ENCODE measurements at places on chromosomes 6 and 20.

- DNase-seq: no peak
These were observed 289.9 kb upstream of the ZFP64 start for GRCh38 chr20:52481443-52481842.

GRCh38 chr20:17946572-17947473 lies 21.8 kb downstream of the SNX5 start:
- DNase-seq: no peak

- DNase-seq: no peak
These were observed 36.5 kb downstream of the SYNJ2 start for GRCh38 chr6:158018041-158018771.

GRCh38 chr6:149856256-149856994 lies 7.7 kb downstream of the LRP11 start:
- DNase-seq: no peak

GRCh38 chr6:118548136-118548535 lies at the start of gene PLN:
TSS of gene PLN (plus strand) at chr6:118548296. CDS start at chr6:118558922, 10,626 bp downstream.
- DNase-seq: no peak

- DNase-seq: no peak
These were observed 4.8 kb upstream of the ADGB start for GRCh38 chr6:146593986-146594385.

GRCh38 chr20:63567386-63568169 lies 6.5 kb downstream of the HELZ2 start:
- DNase-seq: no peak

DNA sequence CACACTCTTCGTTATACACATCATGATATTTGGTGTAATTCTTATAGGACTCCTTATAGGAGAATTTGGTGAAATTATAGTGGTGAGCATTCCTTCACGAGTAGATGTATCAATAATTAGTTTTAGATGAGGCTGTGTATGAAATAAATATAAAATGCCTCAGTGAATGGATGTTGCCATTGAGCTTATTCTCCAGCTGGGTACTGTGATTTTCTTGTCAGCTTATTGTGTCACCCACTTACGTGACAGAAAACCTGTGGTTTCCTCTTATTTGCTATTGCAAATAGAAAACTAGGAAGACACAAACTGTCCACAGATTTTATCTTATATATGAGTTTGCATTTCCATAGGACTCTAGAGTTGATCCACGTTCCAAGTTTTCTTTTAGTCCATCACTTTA lies 439.9 kb upstream of the RNF217 start:
- DNase-seq: no peak

DNA sequence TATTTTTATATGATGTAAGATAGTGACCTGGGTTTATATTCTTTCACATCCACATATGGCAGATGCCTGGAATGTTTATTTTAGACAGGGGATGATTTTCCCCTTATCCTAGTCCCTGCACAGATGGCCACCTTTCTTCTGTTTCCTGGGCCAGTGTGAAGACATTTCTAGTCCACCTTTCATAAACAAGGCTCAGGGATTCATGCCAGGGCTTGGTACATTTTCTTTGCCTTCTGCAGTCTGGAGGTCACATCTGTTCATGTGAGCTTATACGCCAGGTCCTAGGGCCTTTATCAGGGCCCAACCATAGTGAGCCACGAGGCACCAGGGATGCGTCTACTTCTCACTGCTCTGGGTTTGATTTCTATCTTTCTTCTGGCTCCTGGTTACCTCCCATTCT lies 38.0 kb upstream of the ERVFRD-1 start:
- no peak for DNase-seq

DNA sequence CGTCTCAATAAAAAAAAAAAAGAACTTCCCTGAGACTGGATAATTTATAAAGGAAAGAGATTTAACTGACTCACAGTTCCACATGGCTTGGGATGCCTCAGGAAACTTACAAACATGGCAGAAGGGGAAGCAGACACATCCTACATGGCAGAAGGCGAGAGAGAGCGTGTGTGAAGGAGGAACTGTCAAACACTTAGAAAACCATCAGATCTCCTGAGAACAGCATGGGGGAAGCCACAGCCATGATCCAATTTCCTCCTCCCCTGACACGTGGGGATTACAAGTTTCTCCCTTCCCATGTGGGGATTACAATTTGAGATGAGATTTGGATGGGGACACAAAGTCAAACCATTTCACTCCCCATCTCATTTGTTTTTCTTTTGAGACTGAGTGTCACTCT lies 46.6 kb upstream of the TFAP2C start:
- DNase-seq: no peak

DNA sequence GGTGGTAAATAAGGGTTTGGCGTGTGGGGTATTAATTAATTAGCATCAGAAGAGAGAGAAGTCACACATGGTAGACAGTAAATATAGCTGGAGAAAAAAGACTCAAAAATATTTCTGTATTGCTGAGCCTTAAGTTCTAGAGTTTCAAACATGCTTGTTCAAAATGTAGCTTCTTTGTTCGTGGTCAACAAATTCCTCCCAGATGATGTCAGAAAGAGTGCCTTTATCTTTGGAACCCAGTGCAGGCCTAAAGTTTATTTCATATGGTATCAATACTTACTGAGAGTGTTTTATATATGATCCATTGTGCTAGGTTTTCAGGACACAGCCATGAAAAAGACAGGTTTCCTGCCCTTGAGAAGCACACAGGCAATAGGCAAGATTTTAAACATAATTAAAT lies 18.3 kb downstream of the MARCKS start:
- DNase-seq: no peak

- DNase-seq: no peak
These were observed 349.9 kb downstream of the ZFAND3 start for GRCh38 chr6:38169221-38169976.

GRCh38 chr6:12594530-12594893 lies 122.1 kb upstream of the PHACTR1 start:
- no peak for DNase-seq

- no peak for DNase-seq
These were observed 3.5 kb upstream of the ACAT2 start for GRCh38 chr6:159758031-159759001.

DNA sequence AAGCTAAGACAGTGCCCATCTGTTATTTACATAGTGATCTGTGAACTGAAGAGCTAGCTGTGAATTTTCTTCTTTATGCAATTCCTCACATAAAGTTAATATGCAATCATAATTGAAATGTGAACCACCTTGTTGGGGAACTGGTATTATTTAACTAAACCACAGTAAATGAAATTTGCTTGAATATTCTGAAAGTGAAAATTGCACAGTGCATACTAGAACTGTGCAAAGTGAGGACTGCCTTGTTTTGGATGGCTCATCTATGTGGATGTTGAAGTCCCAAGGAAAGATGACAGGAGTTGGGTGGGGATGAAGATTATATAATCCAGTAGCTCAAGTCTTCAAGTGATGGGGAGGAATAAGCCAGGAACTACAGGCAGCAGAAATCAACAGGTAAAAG lies 5.7 kb upstream of the PHF10 start:
- no peak for DNase-seq

GRCh38 chr6:76221525-76221924 lies 149.1 kb upstream of the IMPG1 start:
- DNase-seq: no peak

DNA sequence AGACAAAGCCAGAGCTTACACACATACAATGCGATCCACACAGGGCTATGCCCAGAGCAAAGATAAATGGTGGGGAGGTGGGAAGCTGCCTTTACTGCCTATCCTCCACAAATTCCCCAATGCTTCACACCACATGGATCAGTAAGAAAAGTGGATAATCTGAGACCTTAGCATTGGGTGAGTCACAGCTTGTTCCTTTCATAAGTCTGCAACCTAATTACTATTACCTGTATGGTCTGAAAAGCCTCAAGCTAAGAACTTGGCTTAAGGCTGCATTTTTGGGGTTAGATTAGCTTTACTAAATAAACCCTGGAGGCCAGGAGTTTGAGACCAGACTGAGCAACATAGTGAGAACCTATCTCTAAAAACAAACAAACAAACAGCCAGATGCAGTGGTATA lies 66.0 kb upstream of the BTBD3 start:
- DNase-seq: no peak

DNA sequence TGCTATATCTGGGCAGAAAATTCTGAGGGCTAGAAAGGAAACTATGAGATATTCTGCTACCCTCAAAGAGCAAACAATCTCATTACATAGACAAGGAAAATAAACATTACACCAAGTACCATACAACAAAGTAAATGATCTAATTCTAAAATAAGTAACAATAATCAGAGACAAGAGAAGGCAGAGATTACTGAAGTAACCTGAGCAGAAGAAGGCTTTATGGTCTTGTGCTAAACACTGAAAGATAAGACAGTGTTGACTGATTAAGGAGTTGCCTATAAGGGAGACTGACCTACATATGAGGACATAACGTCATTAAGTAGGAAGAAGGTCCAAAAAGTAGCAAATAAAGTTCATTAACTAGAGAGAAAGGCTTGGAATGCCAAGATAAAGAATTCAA lies 134.2 kb downstream of the MTFR2 start:
- no peak for DNase-seq

DNA sequence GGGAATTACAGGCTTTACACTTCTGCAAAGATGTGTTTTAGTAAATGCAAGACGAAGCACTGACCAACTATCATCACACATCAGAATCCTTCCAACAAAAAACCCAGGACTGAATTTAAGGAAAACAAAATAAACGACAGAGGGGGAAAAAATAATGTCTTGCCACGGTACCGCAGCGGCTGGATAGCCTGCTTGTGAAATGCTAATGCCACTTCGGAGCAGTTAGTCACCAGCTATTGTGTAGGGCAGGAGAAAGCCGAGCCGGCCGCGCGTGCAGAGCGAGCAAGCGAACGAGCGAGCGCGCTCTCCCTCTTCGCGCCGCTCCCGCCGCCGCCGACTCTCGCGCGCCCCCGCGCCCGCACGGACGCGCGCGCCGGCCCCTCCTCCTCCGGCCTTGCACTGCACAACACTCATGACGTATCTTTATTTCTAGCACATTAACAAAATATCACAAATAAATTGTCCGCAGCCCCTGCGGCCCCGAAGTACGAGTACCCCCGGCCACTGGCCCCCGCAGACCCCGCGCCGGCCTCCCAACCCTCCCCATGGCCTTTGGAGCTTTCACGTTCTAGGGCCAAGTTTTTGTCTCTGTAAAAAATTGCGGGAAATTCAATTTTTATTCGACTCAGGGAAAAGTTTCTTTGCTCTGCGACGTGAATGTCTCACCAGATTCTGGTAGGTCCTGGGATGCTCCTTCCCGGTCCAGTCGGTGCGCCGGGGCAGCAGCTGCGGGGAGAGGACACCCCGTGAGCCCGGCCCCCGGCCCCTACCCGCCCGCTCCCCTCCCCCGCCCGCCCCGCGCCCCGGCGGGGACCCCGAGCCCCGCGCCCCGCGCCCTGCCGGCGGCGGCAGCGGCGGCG lies 1.0 kb downstream of the PHIP start:
- peak; percentile 84 for DNase-seq

DNA sequence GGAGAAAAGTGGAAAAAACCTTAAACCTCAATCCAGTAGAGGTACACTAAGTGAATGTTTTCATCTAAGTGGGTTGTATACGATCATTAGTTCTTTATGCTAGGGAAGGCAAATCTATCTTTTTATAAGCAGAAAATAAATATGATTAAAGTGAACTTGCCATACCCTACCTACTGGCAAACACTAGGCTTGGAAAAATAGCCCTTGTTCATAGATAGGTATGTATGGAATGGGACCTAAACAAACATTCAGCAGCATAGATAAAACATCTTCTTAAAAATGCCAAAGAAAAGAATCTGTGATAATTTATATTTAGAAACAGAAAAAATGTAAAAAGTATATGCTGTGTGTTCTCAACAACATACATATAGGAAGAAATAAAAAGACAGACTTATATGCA lies 18.8 kb downstream of the REV3L start:
- no peak for DNase-seq

DNA sequence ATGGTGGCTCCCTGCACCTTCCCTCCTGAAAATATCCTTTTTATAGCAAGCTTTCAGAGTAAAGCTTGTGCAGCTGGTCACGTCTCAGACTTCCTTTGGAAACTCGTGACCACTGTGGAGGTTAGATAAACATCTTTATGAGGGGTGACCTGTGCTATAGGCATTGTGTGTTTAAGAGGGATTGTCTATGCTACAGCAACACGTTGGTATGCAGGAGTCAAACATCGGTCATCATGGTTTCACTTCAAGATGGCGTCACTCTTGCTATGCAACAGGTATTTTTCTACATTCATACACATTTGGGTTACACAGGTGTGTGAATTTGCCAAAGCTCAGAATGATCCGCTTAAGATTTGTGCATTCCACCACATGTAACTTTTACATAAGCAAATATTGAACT lies 14.6 kb upstream of the BLCAP start:
- DNase-seq: no peak

DNA sequence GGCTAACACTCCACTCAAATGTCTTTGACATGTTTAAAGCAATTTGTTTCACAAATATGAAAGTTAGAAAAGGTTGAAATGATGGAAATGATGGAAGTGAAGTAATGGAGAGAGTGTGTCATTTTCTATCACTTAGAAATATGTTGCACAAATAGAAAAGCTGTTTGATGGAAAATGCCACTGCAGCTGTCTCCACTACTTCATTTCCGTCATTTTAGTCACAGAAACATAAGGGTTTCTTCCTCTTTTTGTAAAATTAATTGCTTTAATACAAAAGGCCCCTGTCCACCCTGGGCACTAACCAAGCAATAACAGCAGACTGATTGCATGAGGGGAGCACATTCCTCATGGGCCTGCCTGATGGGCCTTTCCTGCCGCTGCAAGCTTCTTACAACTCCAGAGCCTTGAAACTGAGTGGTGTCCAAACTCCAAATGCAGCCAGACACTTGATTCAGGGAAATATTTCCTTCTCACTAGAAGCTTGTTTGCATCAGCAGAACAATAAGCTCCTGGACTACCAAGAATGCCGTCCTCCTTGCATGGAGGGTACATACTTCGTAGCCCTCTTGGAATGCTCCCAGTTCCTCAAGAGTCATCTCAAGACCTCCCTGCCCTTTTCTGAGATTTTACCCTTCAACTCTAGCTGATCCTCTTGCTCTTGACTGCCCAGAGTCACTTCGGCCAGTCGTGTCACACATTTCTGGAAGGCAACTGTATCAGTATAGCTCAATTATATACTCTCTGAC lies 36.1 kb downstream of the F13A1 start:
- DNase-seq: no peak

DNA sequence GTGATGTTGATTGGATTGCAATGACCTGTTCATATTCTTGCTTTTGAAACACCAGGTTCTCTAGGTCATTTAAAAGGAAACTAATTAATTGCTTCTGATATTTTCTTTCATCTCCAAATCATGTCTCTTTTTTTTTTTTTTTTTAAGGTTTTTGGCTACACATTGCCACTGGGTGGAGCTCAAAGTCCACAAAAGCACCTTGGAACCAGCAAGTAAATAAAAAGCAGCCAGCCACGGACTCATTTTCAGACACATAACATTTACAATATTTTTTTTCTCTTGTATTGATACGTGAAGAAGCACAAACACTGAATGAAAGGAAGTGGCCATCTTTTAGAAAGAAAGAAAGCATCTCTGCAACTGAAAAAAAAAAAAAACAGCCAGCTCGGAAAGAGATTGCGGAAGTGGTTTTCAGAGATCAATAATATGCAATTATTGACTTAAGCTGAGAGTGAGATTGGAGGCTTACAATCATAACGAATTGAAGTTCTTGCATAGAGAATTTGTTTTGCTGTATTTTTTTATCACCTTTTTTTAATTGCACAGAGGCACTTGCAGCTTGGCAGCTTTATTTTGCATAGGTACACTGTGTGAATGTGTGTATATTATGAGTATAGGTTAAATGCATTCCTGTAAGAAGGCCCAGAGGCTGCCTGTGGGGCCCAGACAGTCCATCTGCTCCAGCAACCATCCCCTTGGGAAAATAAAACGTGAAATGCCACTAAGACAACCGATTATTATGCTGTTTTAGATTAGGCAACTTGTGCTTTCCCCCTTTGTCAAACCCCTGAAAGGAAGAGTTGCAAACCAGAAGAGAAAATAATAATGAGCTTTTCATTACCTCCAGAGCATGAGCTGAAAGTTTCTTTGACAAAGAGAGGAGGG lies 28.2 kb downstream of the CGA start:
- peak; percentile 46 for DNase-seq
